Activated gamma-delta T cell treated with Interleukin-2 at 50 U/mL for 16 hours (primary cell): ENCODE measurements at places on chromosomes 7 and 10.

- no peak for DNase-seq
These were observed 18.6 kb upstream of the SDK1 start for GRCh38 chr7:3282457-3282856.

DNA sequence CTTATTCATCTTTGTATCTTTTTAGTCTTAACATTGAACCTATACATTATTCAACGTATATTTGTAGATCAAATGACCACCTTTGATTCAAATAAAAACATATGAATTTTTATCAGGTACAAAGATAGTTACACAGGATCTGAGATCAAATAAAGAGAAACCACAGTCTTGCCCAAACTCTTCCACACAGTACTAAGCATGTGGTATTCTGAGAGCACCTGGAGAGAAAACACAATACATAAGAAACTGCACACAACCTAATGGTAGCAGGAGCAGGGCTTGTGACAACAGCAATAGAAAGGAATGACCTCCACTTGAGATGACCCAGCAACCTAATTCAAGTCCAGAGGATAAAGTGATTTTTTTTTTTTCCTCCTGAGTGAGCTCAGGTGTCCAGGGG is 6.5 kb upstream of the WASL start:
- no peak for DNase-seq

GRCh38 chr10:97024168-97025073 is 161.3 kb downstream of the SLIT1 start:
- no peak for DNase-seq

GRCh38 chr7:4747746-4748145 is 27.7 kb upstream of the AP5Z1 start:
- no peak for DNase-seq

GRCh38 chr7:124718032-124718766 is 47.4 kb downstream of the GPR37 start:
- no peak for DNase-seq

- DNase-seq = peak; percentile 51
These were observed 96.7 kb upstream of the EFCAB10 start for GRCh38 chr7:105677817-105678573.

- no peak for DNase-seq
These were observed 270.5 kb downstream of the CREB5 start for GRCh38 chr7:28682801-28683200.

DNA sequence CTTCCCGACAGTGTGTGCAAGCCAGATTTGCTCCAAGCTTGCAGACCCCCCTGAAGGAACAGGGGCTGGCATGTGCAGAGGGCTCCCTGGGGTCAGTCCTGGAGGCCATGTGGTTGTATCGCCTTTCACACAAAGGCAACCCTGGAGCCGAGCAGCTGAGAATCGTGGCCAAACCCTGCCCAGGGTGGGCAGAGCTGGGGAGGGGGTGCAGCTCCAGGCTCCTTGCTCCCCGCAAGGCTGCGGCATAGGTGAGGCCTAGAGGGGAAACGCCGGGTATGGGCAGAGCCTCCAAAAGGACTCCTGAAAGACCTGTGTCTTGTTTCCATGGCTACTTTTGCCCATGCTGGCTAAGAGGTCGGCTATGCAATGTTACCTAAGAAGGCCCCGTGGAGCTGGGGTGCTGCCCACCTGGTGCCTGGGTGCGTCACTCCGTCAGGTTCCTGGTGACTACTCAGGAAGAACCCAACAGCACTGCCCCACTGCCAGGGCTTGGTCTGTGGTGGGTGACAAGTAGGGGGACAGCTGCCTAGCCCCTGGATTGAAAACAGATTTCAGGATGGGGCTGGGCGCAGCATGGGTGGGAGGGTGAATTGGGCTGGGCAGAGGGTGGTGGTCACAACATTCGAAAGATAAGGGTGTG is 171.0 kb upstream of the SHH start:
- DNase-seq = no peak

DNA sequence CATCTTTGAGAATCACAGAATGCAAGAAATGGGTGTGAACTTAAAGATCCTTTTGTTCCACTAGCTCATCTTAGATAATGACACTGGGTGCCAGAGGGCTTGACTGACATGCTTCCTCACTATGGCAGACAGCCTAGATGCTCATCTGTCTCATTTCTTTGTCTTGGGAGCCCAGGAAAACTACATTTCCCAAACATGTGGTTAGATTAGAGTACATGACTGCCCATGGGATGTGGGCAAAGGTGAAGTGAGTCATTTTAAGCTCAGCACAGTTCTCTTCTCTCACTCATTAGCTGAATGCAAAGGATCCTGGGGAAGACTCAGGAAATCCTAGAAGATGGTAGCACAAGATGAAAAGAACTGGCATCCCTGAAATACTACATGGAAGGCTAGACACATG is 32.5 kb upstream of the TBX20 start:
- no peak for DNase-seq

DNA sequence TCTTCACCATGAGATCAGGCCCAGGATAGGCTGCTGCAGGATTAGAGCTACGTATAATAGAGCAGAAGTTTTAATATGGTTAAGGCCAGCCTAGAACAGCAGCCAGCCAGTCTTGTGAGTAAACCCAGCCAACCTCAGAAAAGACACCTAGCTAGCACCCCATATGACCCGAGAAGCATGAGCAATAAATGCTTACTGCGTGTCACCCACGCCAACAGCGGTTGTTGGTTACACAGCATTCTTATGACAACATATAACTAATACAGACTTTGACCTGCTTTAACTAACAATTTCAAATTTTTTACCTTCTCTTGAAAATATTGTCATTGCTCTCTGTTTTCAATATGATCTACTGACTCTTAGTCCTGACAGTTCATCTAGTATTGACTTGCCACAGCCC is 105.7 kb downstream of the HBP1 start:
- no peak for DNase-seq

DNA sequence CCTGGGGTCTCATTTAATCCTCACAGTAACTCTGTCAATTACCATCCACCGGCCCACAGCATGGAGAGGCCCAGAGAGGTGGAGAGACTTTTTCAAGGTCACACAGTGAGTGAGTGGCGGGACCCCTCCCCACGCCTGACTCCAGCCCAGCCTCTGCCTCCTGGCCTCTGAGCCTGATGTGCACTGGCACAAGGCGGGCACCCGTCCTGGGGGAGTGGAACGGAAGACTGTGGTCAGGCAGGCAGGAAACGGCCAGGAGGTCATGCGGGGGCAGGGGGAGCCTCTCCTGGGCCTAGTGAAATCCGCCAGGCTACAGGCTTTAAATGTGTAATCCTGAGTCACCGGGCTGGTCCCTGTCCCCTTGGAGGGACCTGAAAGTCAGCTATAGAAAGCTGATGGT is 32.2 kb downstream of the ZCCHC24 start:
- DNase-seq = no peak

DNA sequence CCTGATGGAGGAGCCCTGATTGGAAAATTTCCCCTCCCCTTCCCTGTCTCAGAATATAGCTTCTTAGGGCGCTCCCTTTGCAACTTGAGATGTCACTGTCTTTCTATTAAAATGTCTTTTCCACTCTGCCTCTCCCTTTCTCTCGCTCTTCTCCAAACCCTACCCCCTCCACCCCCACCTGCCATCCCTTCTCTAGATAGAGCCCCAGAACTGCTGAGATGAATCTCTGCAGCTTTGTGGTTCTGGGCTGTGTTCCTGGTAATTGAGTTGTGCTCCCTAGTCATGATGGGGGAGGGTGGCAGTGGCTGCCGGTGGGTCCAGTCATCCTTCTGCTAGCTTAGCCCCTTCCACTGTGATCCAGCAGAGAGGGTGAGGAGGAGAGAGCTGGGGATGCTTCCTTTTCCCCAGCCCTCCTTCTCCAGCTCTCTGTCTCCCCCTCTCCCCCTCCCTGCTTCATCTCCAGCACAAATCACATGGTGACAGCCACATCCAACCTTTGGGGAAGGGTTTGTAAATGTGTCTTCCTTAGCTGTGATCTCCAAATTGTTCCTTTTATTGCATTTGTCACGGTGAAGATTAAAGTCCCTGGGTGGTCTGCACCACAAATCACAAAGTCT is 50.8 kb upstream of the BTRC start:
- no peak for DNase-seq

DNA sequence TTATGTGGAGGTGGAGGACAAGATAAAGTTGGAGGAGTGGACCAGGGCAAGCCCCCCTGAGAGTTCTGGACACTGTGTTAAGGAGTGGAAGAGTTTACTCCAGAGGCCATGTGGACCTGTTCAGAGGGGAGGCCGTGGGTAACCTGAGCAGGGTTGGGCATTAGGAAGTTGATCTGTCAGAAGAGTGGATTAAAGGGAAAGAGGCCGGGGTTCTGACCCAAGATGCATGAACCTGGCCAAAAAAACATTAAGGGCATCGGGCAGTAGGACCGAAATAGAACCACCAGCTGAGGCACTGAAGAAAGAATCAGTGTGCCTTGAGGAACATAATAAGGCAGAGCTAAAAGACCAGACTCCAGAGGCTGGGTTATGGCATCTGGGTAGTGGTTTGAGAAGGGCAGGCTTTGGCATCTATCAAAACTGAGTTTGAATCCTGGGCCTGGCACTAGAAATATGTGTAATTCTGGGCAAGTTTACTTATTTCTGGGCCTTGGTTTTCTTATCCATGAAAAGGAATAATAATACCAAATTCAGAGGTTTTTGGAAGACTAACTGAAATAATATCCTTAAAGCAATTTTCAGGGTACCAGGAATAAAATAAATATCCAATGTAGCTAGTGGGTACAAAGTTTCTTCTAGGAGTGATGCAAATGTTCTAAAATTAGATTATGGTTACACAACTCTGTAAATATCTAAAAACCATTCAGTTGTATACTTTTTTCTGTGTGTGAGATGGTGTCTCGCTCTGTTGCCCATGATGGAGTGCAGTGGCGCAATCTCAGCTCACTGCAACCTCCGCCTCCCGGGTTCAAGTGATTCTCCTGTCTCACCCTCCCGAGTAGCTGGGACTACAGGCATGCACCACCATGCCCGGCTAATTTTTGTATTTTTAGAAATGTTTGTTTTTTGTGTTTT is 10.9 kb upstream of the FRAT1 start:
- DNase-seq = no peak

GRCh38 chr7:19899529-19899928 is 126.1 kb upstream of the TMEM196 start:
- DNase-seq = no peak

DNA sequence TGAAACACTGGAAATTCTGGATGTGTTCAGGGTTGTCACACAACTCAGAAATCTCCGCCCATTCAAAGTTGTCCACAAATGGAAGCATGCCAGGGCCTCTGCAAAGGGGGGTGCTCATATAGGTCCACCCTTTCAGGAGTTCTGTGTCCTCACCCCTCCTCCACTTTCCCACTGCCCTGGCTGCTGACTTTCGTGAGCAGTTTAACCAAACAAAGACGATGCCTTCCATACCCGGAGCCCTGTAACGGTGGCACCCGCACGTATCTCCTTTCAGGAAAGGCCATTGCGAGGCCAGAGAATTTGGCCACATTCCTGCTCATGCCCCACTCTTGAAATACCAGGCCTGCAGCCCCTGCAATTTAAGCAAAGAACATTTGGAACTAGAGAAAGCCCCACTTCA is 1.4 kb downstream of the CPXM2 start:
- DNase-seq = no peak

DNA sequence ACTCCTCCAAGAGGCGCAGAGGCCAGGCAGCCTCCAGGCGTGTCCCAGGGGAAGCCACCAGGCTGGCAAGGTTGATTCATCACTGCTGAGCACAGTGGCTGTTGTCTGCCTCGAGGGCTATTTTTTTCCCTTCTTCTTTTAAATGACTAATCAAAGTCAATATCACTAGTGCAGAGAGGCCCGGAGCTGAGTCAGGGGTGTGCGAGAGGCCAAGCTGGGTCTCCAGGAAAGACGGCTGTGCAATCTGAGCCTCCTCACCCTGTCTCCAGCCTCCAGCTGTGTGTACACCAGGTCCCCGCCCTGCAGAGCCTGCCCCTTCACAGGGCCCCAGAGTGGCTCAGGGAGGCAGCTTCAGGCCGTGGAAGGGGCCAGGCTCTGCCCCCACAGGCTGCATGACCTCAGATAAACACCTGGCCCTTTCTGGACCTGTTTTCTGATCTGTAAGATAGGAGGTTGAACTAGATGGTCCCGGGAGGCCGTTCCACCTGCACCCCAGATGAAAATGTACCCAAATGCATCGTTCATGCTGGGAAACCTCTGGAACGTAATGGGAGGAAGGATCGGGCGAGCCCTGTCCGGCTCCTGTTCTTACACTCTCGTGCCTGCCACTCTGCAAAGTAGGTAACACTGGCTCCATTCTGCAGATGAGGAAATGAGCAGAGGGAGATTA is 3.7 kb downstream of the STX1A start:
- DNase-seq = no peak

DNA sequence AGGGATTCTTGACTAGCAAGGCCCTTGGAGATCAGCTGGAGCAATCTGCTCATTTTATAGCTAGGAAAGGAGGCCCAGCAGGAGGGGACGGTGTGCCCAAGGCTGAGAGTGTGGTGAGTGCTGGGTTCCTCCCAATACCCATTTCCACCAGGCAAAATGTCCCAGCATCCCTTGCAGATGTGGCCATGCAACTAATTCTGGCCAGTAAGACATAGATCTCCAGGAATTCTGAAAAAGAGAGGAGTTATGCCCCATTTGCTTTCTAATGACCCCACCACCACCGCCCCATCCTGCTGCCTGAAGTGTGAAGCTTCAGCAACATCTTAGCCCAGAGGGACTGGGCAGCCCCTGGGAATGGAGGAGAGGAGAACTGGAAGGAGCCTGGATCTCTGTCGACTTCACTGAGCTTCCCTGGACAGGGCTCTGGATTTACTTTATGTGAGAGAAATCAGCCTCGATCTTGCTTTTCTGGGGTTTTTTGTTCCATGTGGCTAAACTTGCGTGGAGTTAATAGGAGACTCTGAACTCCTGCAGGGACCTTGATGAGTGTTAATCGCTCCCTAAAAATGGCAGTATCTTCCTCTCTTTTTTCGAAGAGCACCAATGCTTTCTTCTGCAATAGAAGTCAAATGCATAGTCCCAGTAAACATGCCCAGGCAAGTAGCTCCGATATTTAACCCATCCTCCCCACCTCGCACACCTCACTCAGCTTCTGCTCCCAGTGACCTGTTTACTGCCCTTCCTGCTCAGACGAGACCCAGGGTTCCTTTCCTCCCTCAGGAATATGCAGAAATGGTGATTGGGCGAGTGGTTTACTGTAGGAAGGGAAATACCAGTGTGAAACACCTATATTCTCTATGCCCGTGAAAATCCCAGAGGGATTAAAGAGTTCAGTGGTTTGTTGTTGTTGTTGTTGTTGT is 127.5 kb upstream of the GPR26 start:
- no peak for DNase-seq

GRCh38 chr10:57334523-57334922 is 933.2 kb downstream of the IPMK start:
- no peak for DNase-seq

GRCh38 chr7:155948845-155949244 is 136.6 kb upstream of the SHH start:
- no peak for DNase-seq

GRCh38 chr7:54690050-54690443 is 69.0 kb downstream of the SEC61G start:
- DNase-seq = no peak
